ENCODE measurements at places on chromosomes 6 and 20.

GRCh38 chr6:170044836-170045562 lies 245.9 kb downstream of the DLL1 start:
- no peak for DNase-seq

GRCh38 chr6:31468311-31468710 lies 29.6 kb upstream of the MICB start:
- no peak for DNase-seq

- no peak for DNase-seq
These were observed 337.4 kb downstream of the CBLN4 start for GRCh38 chr20:55667955-55668354.

GRCh38 chr6:148392671-148393070 lies 50.0 kb downstream of the SASH1 start:
- no peak for DNase-seq

GRCh38 chr6:117265410-117266256 lies at the start of gene VGLL2:
Gene VGLL2 (plus strand): TSS chr6:117265558. CDS start chr6:117265764, 206 bp downstream.
- no peak for DNase-seq

- no peak for DNase-seq
These were observed 58.7 kb downstream of the BCKDHB start for GRCh38 chr6:80165143-80165542.

DNA sequence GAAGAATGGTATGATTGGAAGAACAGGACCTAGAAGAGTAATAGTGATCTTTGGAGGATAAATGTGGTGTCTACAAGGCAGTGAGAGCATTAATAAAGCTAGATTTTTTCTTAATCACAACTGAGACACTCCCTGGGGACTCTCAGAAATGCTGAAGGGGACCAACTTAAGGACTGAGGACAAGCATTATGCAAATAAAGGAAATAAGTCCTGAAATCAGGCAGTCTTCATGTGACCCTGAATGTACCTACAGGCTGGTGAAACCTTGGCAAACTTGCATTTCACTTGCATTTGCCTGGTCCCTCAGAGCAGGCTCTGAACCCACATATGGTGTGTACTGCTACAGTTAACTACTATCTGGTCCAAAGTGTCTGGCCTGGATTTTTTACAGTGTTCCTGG lies 19.3 kb upstream of the TTK start:
- no peak for DNase-seq

- DNase-seq = no peak
These were observed 448.8 kb downstream of the RNF144B start for GRCh38 chr6:18835976-18836375.

DNA sequence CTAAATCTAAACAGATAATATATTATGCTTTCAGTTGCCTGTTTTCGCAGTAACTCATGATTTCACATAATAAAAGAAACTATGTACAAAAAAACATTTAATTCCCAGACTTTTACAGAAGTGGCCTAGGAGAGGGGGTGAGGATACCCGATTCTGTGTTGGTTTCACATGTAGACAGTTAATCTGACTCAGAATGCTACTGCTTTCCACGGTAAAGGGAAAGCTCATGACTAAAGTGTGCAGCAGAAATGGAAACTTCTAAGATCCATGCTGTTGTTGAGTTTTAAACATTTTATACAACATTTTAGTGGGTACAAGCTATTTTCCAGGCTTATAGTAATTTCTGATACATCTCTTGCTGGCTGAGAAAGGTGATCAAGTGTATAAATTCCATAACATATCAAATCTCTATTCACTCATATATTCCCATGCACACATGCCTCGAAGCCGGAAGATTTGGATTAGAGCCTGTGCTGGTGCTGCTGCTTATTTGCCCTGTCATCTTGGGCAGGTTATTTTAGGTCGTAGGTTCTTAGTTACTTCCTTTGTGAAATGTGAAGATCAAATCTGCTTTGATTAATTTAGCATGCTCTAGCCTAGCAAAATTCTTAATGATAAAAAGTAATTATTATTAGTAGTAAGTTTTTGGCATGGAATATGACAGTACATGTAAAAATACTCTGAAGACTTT lies 896.7 kb upstream of the MAP3K7 start:
- no peak for DNase-seq

- no peak for DNase-seq
These were observed 239.9 kb downstream of the HIVEP2 start for GRCh38 chr6:142705054-142705453.

DNA sequence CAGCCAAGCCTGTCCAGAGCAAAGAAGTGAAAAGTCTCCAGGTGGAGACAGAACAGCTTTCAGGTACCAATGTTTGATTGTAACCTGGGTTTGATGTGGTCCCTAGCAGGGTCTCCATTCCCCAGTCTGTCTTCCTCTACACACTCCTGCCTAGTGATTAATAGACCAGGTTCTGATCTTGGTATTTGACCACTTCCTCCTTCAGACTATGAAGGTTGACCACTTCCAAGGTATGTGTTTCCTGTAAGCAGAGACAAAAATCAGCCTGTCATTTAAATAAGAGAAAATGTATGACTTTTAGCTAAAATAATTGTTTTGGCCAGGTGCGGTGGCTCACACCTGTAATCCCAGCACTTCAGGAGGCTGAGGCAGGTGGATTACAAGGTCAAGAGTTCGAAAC lies 41.8 kb upstream of the TOP1 start:
- peak; percentile 35 for DNase-seq

GRCh38 chr20:34514897-34515483 lies 1.2 kb upstream of the DYNLRB1 start:
- DNase-seq = no peak

DNA sequence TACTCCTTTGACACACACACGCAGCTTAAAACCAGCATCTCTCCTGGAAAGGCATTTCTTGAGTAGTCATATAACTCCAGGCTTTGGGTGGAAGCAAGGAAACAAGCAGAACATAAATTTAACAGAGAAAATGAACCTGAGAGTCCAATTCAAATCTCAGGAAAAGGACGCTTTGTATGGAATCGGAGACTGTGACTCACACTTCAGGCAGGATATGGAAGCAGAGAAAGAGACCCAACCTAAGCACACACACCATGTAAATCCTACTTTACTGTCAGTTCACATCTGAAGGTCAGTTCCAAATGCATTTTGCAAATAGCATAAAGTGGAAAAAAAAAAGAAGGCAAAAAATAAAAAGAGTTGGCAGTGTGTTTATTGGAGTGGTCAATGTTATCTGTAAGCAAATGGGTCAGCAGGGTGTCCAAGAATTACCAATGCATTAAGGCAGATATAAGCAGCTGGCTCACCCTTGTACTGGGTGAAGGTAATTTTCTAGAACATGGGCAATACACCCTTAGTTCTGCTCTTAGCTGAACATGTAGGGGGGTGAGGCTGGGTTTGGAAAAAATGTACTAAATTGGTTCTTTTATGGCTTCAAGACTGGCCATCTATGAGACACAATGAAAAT lies 283.7 kb upstream of the NT5E start:
- DNase-seq = no peak

- no peak for DNase-seq
These were observed 41.3 kb upstream of the SNAP25 start for GRCh38 chr20:10177326-10177725.

DNA sequence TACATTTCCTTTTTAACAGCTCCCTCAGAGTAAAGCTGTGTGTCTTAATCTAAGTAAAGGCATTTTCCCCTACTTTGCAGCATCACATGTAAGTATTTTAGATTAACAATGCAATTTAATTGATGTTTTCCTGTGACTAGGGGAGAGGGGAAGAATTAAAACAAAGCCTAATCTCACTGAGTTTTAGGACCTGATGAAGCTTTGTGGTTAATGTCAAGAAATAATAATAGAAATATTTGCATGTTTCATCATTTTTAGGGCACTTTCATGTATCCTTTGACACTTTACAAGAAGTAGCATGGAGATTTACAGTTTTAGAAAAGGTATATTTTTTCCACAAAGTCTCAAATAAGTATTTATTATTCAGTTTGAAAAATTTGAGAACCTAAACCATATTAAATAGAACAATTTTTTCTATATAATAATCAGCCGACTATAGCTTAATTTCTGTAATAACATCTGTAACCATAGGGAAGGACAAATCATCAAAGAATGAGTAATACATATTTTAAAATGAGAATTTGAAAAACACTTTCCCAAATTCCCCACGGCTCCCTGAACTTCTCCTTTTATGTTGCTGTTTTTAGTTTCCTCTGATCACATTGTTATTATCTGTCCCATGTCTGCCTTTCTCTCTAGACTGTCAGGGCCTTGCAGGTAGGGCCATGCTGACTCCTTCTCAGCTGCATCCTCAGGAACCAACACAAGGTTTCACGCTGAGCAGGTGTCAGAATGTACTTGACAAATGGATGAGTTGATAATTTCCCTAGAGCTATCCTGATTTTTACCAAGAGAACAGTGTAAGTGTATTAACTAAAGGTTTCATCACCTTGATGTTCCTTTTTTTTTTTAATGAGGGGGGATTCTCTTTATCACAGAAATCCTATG lies 338.1 kb downstream of the SYNE1 start:
- DNase-seq = no peak

DNA sequence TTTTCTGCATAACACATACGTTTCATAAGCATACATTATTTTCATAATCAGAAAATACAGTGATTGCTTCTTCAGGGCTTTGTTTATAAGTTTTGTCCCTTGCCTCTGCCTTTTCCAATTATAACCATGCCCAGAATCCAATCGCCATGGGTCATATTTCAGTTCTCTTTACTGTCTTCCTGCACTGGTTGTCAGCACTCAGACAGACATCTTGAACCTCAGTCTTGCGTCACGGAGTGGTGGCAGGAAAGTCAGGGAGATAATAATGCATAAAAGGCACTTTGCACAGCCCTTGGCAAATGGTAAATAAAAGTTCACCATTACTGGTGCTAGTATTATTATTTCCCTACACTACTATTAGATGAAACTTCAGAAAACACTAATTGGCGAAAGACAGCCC lies 7.2 kb downstream of the KIF16B start:
- no peak for DNase-seq

- DNase-seq = no peak
These were observed 19.9 kb downstream of the SRSF6 start for GRCh38 chr20:43477619-43478018.

DNA sequence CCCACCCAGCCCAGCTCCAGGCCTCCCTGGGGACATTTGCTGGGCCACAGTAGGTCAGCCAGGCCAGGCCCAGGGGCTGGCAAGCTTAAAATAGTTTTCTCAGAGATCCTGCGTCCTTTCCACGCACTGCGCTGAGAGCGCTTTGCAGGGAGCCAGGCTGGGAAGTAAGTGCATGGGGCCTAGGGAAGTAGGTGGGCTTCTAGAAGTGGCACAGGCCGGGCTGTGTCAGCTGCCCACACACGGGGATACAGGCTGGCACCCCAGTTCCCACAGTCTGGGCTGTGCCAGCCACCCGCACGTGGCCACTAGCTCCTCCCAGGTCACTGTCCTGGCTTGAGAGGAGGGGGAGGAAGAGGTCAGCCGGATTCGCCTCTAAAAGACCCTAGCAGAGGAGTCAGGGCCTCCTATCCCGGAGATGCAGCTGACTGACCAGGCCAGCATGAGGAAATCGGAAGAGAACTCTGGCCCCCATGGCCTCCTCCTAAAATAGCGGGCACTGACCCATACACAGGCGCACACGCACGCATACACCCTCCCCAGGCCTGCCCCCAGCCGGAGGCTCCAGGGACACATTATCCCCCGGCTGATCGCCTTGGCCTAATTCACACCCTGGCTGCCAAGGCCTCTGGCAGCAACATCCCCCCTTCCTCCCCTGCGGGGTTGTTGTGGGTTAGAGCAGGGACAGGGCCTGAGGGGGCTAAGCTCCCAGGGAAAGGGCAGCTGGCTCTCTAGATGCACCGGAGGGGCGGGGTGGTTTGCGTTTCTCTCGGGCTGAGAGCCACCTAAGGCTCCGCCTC lies 5.4 kb downstream of the SLCO4A1 start:
- no peak for DNase-seq

DNA sequence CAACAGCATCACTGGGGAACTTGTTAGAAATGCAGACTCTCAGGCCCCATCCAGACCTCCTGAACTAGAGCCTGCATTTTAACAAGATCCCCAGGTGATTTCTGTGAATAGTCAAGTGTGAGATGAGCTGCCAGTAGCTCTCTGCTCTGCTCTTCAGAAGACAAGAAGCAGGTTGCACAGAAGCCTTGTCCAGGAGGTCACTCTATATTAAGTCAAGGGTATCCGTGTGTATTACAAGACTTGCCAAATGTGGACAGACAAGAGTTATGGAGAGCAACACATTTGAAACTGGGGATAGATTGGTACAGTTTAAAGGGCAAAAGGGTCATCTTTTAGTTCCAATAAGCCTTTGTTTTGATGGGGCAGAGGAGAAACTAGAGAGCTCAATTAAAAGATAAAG lies 23.2 kb upstream of the RIN2 start:
- DNase-seq = no peak

GRCh38 chr6:29553268-29554057 lies 6.1 kb downstream of the UBD start:
- peak; percentile 55 for DNase-seq

- no peak for DNase-seq
These were observed 98.1 kb upstream of the PTPN1 start for GRCh38 chr20:50412069-50412468.

DNA sequence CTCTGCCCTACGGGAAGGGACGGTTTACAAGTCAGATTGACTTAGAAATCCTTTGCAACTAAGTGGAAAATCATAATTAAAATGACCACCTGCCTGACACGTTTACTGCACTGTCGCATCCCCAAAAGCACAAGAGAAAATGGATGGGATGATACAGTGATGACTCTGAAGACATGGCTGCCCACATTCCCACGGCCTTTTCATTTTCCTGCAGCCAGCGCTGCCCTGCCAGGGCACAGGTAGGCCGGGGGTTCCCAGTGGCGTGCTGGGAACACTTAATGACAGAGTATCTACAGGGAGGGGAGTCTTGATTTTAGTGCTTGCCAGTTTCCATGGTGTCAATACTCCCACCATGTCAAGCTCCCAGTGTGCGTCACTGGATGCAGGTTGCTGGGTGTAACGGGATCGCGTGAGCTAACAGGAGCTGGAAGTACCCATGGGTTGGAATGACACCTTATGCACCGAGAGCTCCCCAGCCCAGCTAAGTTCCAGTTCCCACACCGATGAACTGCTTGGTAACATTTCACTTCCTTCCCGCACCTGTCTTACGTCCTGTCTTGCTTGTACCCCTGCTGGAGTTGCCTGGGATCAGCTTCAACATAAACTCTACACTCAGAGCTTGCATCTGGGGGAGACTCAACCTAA lies 129.0 kb downstream of the ANKRD60 start:
- DNase-seq = no peak

DNA sequence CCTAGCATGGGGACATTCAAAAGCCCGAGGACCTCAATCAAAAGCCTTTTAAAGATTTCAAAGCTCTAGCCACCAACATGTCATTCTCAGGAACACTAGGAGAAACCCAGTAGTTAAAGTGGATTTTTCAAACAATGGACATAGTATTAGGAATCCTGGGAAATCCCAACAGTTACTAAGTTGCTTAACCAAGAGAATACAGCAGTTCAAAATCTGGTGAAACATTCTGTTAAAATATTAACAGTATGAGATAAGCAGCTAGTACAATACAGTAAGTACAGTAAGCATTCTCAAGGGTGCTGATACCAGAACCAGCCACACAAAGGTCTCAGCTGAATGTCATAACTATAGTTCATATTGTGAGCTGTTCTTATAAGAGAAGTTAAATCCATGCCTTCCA lies 68.6 kb downstream of the CDK19 start:
- DNase-seq = no peak

GRCh38 chr6:149346078-149346477 lies 28.6 kb downstream of the TAB2 start:
- DNase-seq = no peak

Data from CD4-positive, alpha-beta T cell treated with Interferon alpha-2 for 1 hour (primary cell).